HT-29 (cell line): ENCODE measurements at places on chromosomes 12 and 14. TPM values are rescaled to one million over a fixed set of nuclear protein-coding genes. Genes with fewer than 3 reads are reported as not detected.

The TAS2R46 gene
- 0.31 and 0.76 TPM in 2 replicates for total RNA-seq

The GYS2 gene
- not detected in 2 replicates for total RNA-seq

The FAM90A1 gene
- not detected in 2 replicates for total RNA-seq

The NCKAP5L gene
- 16.4 and 19.3 TPM in 2 replicates for total RNA-seq

The TAS2R43 gene
- total RNA-seq, result 0.51 and 1.7 TPM in 2 replicates

The SOX5 gene
- total RNA-seq, result 0.57 TPM in 1 of 2 replicates, not detected in the other

The PLD4 gene
- not detected in 2 replicates for total RNA-seq

The ZBTB42 gene
- 12.1 and 17.2 TPM in 2 replicates for total RNA-seq

The KRT78 gene
- not detected in 2 replicates for total RNA-seq

The INTS13 gene
- 22.9 and 23.7 TPM in 2 replicates for total RNA-seq

The TMEM121 gene
- 0.31 and 0.65 TPM in 2 replicates for total RNA-seq

The PRH2 gene
- total RNA-seq, result not detected in 2 replicates

The KCNK10 gene
- not detected in 2 replicates for total RNA-seq

The AMN gene
- 2.5 and 9.2 TPM in 2 replicates for total RNA-seq

The LPAR5 gene
- 0.03 TPM in 1 of 2 replicates, not detected in the other for total RNA-seq

The LMBR1L gene
- 16.1 and 24.6 TPM in 2 replicates for total RNA-seq

The E2F7 gene
- total RNA-seq, result 7.8 and 10.5 TPM in 2 replicates

The GNPNAT1 gene
- total RNA-seq, result 17.8 and 23.7 TPM in 2 replicates

The KRT77 gene
- not detected in 2 replicates for total RNA-seq

The LMO3 gene
- not detected in 2 replicates for total RNA-seq

The CCDC177 gene
- total RNA-seq, result not detected in 2 replicates

The FAM181A gene
- total RNA-seq, result not detected in 2 replicates

The CCDC198 gene
- total RNA-seq, result 9.4 and 15.0 TPM in 2 replicates

The GLIPR1L2 gene
- total RNA-seq, result 0.39 TPM in 1 of 2 replicates, not detected in the other

The TTC5 gene
- total RNA-seq, result 3.7 and 5.3 TPM in 2 replicates

The TAS2R42 gene
- total RNA-seq, result not detected in 2 replicates

The APOF gene
- total RNA-seq, result not detected in 2 replicates

The ACSM4 gene
- not detected in 2 replicates for total RNA-seq

The STX2 gene
- 5.5 and 5.8 TPM in 2 replicates for total RNA-seq

The AKAP5 gene
- 0.10 and 0.56 TPM in 2 replicates for total RNA-seq

The FAM186B gene
- total RNA-seq, result 0.03 and 0.23 TPM in 2 replicates

The ACVRL1 gene
- total RNA-seq, result not detected in 2 replicates

The RNU6-7 gene
- total RNA-seq, result not detected in 2 replicates

The IQSEC3 gene
- total RNA-seq, result not detected in 2 replicates

The NKX2-1 gene
- total RNA-seq, result not detected in 2 replicates

The RNASE12 gene
- not detected in 2 replicates for total RNA-seq

The IGFBP6 gene
- 394 and 417 TPM in 2 replicates for total RNA-seq

The PRIMA1 gene
- not detected in 2 replicates for total RNA-seq

The CEBPE gene
- total RNA-seq, result not detected in 2 replicates

The DPY19L2 gene
- total RNA-seq, result not detected in 2 replicates

The SLC4A8 gene
- not detected in 2 replicates for total RNA-seq

The BCL11B gene
- 2.4 and 3.2 TPM in 2 replicates for total RNA-seq

The IAPP gene
- total RNA-seq, result not detected in 2 replicates
